Activated CD4-positive, alpha-beta T cell treated with anti-CD3 and anti-CD28 coated beads, Interleukin-2, amount 10 ng/mL, durations not matched to agents 24 days and 14 days (primary cell): ENCODE measurements at places on chromosomes 11 and 22. TPM values are rescaled to one million over a fixed set of nuclear protein-coding genes. Genes with fewer than 3 reads are reported as not detected.

Gene PANX3
- not detected in 2 replicates for total RNA-seq

Gene MLC1
- total RNA-seq: not detected in 2 replicates

Gene APOBEC3H
- 5.8 and 7.6 TPM in 2 replicates for total RNA-seq

Gene GGTLC3
- not detected in 2 replicates for total RNA-seq

Gene CARNS1
- total RNA-seq: 0.77 and 0.83 TPM in 2 replicates

Gene LRRC55
- not detected in 2 replicates for total RNA-seq

Gene TMEM25
- 13.0 and 14.1 TPM in 2 replicates for total RNA-seq

Gene KRTAP5-9
- total RNA-seq: not detected in 2 replicates

Gene USP2
- 0.09 and 0.35 TPM in 2 replicates for total RNA-seq

Gene AMOTL1
- total RNA-seq: 5.4 and 5.9 TPM in 2 replicates

Gene ASPHD2
- total RNA-seq: 19.4 and 20.7 TPM in 2 replicates

Gene LRP5
- 23.8 and 33.8 TPM in 2 replicates for total RNA-seq

Gene PLA2G3
- not detected in 2 replicates for total RNA-seq

Gene PLEKHB1
- 1.0 and 1.5 TPM in 2 replicates for total RNA-seq

Gene NAALADL1
- total RNA-seq: 12.5 and 13.0 TPM in 2 replicates

Gene APOBEC3B
- 25.4 and 26.1 TPM in 2 replicates for total RNA-seq

Gene KIF18A
- 15.4 and 15.5 TPM in 2 replicates for total RNA-seq

Gene CCDC15
- 4.1 and 4.5 TPM in 2 replicates for total RNA-seq

Gene ASRGL1
- total RNA-seq: 3.6 and 5.8 TPM in 2 replicates

Gene VWA5A
- 6.5 and 6.8 TPM in 2 replicates for total RNA-seq

Gene PLEKHA7
- total RNA-seq: 16.7 and 20.7 TPM in 2 replicates

Gene FADS1
- total RNA-seq: 92.5 and 94.7 TPM in 2 replicates

Gene SEZ6L
- total RNA-seq: not detected in 2 replicates

Gene LRRC51
- total RNA-seq: 7.0 and 7.1 TPM in 2 replicates

Gene SCGB1D2
- total RNA-seq: not detected in 2 replicates

Gene RGL4
- 6.9 TPM in 2 replicates for total RNA-seq

Gene KLHDC7B
- total RNA-seq: 5.3 and 6.8 TPM in 2 replicates

Gene PDE3B
- 49.3 and 52.8 TPM in 2 replicates for total RNA-seq

Gene ENTHD1
- 0.09 and 0.56 TPM in 2 replicates for total RNA-seq

Gene C11orf86
- total RNA-seq: not detected in 2 replicates

Gene OR4P4
- total RNA-seq: not detected in 2 replicates

Gene RASL10A
- 0.30 and 0.64 TPM in 2 replicates for total RNA-seq

Gene CRELD2
- total RNA-seq: 46.8 and 47.4 TPM in 2 replicates

Gene TRIM29
- not detected in 2 replicates for total RNA-seq

Gene OR8K5
- total RNA-seq: not detected in 2 replicates

Gene ALX4
- total RNA-seq: not detected in 2 replicates

Gene KCNJ11
- 0.85 and 1.1 TPM in 2 replicates for total RNA-seq

Gene GRK3
- total RNA-seq: 30.1 and 31.4 TPM in 2 replicates

Gene OR51E2
- total RNA-seq: not detected in 2 replicates
